ENCODE measurements at places on chromosomes 5 and 9.
A peak's percentile ranks its signal among the peaks of the same experiment; 100 is the strongest.

DNA sequence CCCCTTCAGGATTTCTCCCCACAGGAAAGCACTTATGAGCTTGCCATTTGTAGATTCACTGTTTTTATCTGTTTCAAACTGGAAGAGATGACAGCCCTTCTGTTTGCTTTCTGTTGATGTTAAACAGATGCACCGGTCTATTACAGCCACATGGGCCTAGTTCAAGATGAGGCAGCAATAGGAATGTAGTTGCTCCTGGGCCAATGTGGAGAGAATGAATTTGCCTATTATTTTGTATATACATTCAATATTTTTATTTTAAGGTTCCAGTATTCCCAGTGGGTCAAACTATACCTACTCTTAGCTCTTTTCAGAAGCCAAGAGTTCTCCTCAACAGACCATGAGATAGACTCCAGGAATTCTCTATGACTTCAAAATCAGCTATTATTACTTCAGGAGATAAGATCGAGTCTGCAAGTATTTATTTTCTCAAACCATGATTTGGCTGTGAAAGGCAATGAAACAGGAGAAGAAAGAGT, 461.6 kb downstream of the RASEF start:
- no peak for DNase-seq

DNA sequence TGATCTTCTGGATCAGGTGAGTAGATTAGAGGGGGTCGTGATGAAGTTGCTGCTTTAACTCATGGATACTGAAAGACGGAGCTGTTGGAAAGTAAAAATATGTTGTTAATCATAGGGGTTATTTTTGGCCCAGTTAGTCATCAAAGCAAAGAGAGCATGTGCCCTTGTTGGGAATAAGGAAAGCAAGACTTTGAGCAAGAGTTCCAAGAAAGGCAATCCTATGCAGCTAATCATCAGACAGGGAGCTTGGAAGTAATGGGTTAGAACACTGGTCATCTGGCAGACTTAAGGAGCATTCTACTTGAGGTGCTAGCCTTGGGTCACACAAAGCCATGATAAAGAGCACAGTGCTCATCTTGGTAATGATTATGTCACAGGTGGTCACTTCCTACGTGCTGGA, 18.3 kb downstream of the ASPN start:
- DNase-seq, result no peak

GRCh38 chr5:172106511-172107356, 81.3 kb downstream of the STK10 start:
- DNase-seq, result peak; percentile 50

GRCh38 chr5:91144491-91145332, 238.4 kb downstream of the ARRDC3 start:
- no peak for DNase-seq

GRCh38 chr9:72131206-72131605, 18.0 kb upstream of the GDA start:
- DNase-seq, result no peak

GRCh38 chr9:71806901-71807307, 38.6 kb upstream of the CEMIP2 start:
- DNase-seq, result peak; percentile 32

Data from MG63 (cell line).